Vein endothelial cell (primary cell): ENCODE measurements at places on chromosomes 13 and 19. TPM values are rescaled to one million over a fixed set of nuclear protein-coding genes. Genes with fewer than 3 reads are reported as not detected.

The LPAR2 gene
- 1.3 and 1.8 TPM in 2 replicates for total RNA-seq

The ZFR2 gene
- not detected in 2 replicates for total RNA-seq

The F7 gene
- not detected in 2 replicates for total RNA-seq

The ZNF667 gene
- total RNA-seq: 2.6 and 3.6 TPM in 2 replicates

The KLK14 gene
- total RNA-seq: not detected in 2 replicates

The MBD3L3 gene
- not detected in 2 replicates for total RNA-seq

The ZNF528 gene
- 18.6 and 41.7 TPM in 2 replicates for total RNA-seq

The ZNF560 gene
- under 0.01 and 0.19 TPM in 2 replicates for total RNA-seq

The ZNF600 gene
- 5.8 and 7.5 TPM in 2 replicates for total RNA-seq

The RFC3 gene
- total RNA-seq: 14.4 and 23.0 TPM in 2 replicates

The ZNF550 gene
- total RNA-seq: 4.6 and 6.2 TPM in 2 replicates

The GRK1 gene
- total RNA-seq: under 0.01 TPM in 1 of 2 replicates, not detected in the other

The S1PR4 gene
- 0.67 and 1.6 TPM in 2 replicates for total RNA-seq

The FRY gene
- total RNA-seq: 50.0 and 59.1 TPM in 2 replicates

The MRI1 gene
- 38.2 and 45.4 TPM in 2 replicates for total RNA-seq

The C19orf25 gene
- 26.4 and 31.4 TPM in 2 replicates for total RNA-seq

The ZGLP1 gene
- 0.33 and 0.38 TPM in 2 replicates for total RNA-seq

The UTP14C gene
- total RNA-seq: 11.1 and 12.5 TPM in 2 replicates

The NFKBIB gene
- 14.0 and 14.7 TPM in 2 replicates for total RNA-seq

The METTL21C gene
- not detected in 2 replicates for total RNA-seq

The CYP4F3 gene
- not detected in 2 replicates for total RNA-seq

The MEIOSIN gene
- total RNA-seq: not detected in 2 replicates
